ENCODE measurements at places on chromosomes 2 and 18. TPM values are rescaled to one million over a fixed set of nuclear protein-coding genes. Genes with fewer than 3 reads are reported as not detected.

- no peaks in the 10 kb centered on the region for H3K4me1 ChIP-seq
- H3K36me3 ChIP-seq = no peaks in the 10 kb centered on the region
- H3K27me3 ChIP-seq = no peaks in the 10 kb centered on the region
These were observed 32.1 kb upstream of the SPATS2L start for GRCh38 chr2:200274116-200275075.

GRCh38 chr2:7053650-7054265 is 136.5 kb downstream of the RNF144A start:
- H3K36me3 ChIP-seq = no peaks in the 10 kb centered on the region
- no peaks in the 10 kb centered on the region for H3K4me1 ChIP-seq
- no peak overlapping the region for H3K27ac ChIP-seq
- peaks cover 7% of the 10 kb centered on the region for H3K27me3 ChIP-seq
- no peak overlapping the region for H3K4me3 ChIP-seq
- DNase-seq = no peak

GRCh38 chr2:99697811-99698568 is 208.2 kb upstream of the REV1 start:
- no peaks in the 10 kb centered on the region for H3K27me3 ChIP-seq
- DNase-seq = peak; percentile 41
- H3K27ac ChIP-seq = peak overlapping the region; percentile 36
- H3K4me3 ChIP-seq = no peak overlapping the region

DNA sequence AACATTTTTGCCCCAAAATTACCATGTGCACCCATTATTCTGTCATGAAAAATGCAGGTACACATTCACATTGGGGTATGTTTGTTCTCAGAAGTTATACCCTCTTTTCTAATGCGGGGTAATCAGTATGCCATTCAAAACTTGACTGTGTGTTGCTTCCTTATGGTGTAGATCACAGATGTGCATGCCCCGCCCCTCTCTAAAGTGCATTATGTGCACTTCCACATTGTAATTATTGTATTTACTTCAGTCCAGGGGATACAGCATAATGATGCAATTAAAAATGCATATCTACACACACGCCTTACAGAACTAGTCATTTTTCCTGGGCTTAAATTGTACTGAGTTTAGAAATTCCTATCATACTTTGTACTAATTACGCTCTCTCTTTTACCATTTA is 48.8 kb downstream of the SLC9A2 start:
- H3K4me3 ChIP-seq = no peak overlapping the region
- peaks cover 11% of the 10 kb centered on the region for H3K27me3 ChIP-seq
- no peaks in the 10 kb centered on the region for H3K36me3 ChIP-seq
- H3K27ac ChIP-seq = no peak overlapping the region

The AMER3 gene
- not detected for total RNA-seq

The FAHD2A gene
- 32.4 TPM for total RNA-seq

The G6PC2 gene
- total RNA-seq = not detected

The PROM2 gene
- 1.4 TPM for total RNA-seq

The SLC9A4 gene
- not detected for total RNA-seq

The ELOA2 gene
- not detected for total RNA-seq

The GAL3ST2 gene
- total RNA-seq = not detected
